ENCODE measurements at places on chromosomes 4 and X.

- no peak for DNase-seq
Measured at GRCh38 chr4:39032218-39033085, at the start of gene TMEM156. TSS of gene TMEM156 (minus strand) at chr4:39032409. CDS start at chr4:39032313, 96 bp downstream.

- no peak for DNase-seq
Measured at GRCh38 chr4:89563431-89563830, 255.8 kb upstream of the GPRIN3 start.

- DNase-seq = no peak
Measured at GRCh38 chrX:107673431-107673830, 45.1 kb downstream of the PRPS1 start.

DNA sequence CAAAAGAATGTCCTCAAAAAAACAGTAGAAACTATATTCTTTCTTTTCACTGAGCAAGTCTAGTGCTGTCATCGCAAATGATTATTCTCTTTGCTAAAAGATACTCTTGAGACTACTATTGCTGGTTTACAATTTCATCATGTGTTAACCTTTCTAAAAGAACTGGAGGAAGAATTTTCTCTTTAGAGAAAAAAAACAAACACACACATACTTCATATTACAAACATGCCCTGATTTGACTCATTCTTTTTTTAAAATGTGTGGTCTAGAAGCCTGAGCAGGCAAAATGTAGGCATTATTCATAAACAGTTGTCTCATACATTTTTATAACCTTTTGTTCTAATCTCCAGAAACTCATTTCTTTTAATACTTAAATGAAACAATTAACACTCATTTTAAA is 60.6 kb upstream of the FAT4 start:
- no peak for DNase-seq

- DNase-seq = no peak
Measured at GRCh38 chr4:98517218-98518021, 141.0 kb downstream of the TSPAN5 start.

- no peak for DNase-seq
Measured at GRCh38 chr4:184511156-184511555, 36.8 kb upstream of the IRF2 start.

DNA sequence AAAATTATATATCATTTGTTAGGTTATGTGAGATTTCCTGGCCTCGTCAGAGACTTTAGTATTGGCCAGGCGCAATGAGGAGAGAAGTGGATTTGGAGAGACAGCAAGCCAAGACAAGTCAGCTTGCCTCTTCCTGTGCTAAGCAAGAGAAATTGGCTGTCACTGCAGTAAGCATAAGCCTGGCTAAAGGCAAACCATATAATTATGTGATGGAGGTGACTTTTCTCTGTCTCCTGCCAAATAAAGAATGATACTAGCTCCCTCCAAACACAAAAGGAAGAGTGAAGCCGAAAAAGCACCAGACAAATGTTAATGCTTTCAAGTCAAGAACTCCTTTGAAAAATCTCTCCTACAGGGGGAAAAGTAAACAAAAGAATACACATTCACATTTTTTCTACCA is 2246.0 kb downstream of the ARAP2 start:
- no peak for DNase-seq

DNA sequence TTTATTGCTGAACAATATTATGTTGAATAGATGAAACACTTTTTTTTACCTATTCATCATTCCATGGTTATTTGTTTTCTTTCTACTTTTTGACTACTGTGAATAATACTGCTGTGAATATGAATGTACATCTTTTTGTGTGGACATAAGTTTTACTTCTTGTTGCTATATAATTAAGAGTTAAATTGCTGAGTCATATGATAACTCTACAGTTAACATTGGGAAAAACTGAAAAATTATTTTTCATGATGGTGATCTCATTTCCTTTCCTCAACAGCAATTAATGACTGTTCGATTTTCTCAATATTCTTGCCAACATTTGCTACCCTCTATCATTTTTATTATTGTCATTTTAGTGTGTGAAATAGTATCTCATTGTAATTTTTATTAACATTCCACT is 106.9 kb upstream of the TECRL start:
- DNase-seq = no peak

DNA sequence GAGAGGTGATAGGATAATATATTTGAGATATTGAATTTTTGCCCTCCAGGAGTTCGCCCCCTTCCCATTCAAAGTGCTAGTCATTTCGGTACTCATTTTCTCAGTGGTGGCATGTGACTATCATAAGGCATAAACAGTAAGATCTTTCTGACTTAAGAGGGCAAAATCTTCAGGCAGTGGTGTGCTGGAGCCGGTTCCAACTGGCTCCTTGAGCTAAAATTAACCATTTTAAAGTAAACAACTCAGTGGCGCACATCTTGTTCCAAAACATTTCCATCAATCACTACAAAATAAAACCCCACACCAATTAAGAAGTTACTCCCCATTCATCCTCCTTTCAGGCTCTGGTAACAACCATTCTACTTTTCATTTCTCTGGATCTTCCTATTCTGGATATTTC is 43.3 kb downstream of the LUZP4 start:
- DNase-seq = no peak

- DNase-seq = peak; percentile 91
Measured at GRCh38 chr4:38872620-38873019, 5.0 kb downstream of the FAM114A1 start.

- DNase-seq = no peak
Measured at GRCh38 chrX:110036162-110037033, 33.5 kb downstream of the TMEM164 start.

DNA sequence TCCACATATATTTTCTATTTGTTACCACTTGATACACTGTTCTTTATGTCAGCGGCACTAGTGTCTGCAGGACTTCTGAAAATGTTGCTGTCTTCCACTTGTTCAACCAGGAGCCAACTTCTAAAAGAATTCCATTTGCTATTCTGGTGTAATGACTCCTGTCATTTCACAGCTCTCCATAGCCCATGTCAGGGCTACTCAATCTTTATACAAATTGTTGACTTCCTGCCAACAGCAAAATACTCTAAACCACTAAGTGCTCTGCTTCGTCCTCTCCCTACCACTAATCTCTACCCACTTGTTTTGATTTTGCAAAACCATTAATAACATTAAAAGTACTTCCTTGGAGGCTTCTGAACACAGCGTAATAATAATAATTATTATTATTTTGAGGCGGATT is 7.2 kb downstream of the CTSO start:
- no peak for DNase-seq

GRCh38 chr4:5887361-5888221 is 5.3 kb downstream of the CRMP1 start:
- no peak for DNase-seq

DNA sequence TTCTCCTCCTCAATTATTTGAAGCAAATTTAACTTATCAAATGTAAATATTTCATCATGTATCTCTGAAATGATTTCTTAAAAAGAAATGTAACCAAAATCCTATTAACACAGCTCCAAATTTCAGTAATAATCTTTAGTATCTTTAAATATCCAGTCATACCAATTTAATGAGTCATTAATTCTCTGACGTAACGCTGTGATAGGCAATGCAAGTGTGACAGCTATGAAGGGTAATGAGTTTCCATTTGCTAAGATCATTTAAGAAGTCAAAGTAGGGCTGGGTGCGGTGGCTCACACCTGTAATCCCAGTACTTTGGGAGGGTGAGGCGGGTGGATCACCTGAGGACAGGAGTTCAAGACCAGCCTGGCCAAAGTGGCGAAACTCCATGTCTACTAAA is 15.6 kb downstream of the RPS3A start:
- DNase-seq = no peak

GRCh38 chr4:118877797-118878196 is 10.9 kb upstream of the SYNPO2 start:
- DNase-seq = no peak

DNA sequence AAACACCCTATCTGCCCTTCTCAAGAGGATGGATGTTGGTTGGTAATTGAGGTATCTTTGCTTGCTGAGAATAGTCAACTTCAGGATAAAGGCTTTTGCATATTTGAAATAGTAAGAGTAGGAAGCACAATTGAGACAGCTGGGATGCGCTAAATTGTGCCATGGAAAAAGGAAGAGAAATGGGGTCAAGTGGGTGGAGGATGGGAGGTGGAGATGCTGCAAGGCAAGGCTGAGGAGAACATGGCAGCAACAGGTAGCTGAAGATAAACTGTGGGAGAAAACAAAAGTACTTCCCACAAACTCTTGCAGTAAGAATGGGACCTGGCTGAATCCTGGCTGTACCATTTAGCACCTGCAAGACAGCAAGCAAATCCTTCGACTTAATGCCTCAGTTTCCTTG is 13.9 kb upstream of the CDS1 start:
- DNase-seq = no peak

- no peak for DNase-seq
Measured at GRCh38 chrX:15529165-15529564, 28.6 kb downstream of the BMX start.

DNA sequence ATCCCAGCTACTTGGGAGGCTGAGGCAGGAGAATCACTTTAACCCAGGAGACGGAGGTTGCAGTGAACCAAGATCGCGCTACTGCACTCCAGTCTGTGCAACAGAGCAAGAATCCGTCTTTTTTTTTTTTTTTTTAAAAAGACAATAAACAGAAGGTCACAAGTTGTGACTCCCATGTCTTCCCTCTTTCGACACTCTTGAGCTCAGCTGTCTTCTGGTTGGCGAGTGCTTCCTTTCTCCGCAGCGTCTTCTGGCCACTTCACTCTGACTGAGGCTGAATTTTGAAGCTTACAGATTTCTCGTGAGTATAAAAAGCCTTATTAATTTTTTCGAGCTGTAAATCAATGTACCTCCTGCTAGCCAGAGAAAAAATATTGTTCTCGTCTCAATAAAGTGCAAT is 124.9 kb downstream of the STOX2 start:
- DNase-seq = no peak

All from GM04504 (cell line).